ENCODE measurements at places on chromosomes 2 and 18. TPM values are rescaled to one million over a fixed set of nuclear protein-coding genes. Genes with fewer than 3 reads are reported as not detected.

The REEP1 gene
- total RNA-seq = 0.62 TPM

The PTCD3 gene
- total RNA-seq = 80.9 TPM

The EFHD1 gene
- 1.6 TPM for total RNA-seq

The ORMDL1 gene
- total RNA-seq = 60.7 TPM

The ASXL3 gene
- 7.2 TPM for total RNA-seq

The NEU2 gene
- not detected for total RNA-seq

The NEU4 gene
- total RNA-seq = 0.33 TPM

The CFAP65 gene
- total RNA-seq = 0.59 TPM

The ABCG8 gene
- total RNA-seq = not detected

The SMPD4 gene
- 65.6 TPM for total RNA-seq

DNA sequence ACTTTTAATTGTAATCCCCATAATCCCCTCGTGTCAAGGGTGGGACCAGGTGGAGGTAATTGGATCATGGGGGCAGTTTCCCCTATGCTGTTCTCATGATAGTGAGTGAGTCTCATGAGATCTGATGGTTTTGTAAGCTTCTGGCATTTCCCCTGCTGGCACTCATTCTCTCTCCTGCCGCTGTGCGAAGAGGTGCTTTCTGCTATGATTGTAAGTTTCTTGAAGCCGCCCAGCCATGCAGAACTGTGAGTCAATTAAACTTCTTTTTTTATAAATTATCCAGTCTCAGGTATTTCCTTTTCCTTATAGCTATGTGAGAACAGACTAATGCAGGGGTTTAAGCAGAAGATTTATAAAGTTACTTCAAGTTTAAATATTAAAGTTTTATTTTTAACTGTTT lies 655.2 kb downstream of the EPHA4 start:
- no peak for DNase-seq

DNA sequence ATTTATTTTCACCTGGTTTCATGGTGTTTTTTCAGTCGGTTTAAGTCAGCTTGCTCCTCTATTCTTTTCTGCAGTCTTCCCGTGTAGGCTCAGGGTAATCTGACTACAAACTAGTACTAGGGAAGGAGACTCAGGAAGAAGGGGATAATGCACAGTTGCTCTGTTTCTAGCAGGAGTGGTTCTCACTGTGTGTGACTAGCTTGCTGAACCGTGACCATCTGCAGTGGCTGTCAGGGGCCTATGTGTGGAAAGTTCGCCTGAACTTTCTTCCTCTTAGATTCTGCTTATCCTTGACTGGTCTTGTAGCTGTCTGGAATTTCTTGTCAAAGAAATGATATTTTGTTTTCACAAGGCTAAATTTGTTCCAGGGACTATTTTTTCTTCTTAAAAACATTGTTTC lies 46.3 kb upstream of the AQP4 start:
- DNase-seq = no peak

GRCh38 chr18:506801-507200 lies 6.3 kb upstream of the COLEC12 start:
- no peak for DNase-seq

DNA sequence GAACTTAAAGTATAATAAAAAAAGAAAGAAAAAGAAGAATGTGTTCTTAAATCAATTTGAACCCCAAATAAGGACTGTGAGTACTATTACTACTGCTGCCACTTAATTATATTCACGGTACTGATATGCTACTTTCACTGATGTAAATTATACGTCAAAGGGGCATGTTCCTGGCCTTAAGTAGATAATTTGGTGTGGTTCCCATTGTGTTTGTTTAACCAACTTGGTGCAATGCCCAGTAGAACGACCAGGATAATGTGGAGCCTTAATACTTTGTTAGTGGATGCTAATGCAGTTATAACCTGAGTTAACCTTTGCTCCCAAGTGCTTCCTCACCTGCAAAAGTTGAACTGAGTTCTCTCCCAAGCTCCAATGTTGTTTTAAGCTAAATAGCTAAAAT lies 142.0 kb downstream of the NR4A2 start:
- DNase-seq = no peak

DNA sequence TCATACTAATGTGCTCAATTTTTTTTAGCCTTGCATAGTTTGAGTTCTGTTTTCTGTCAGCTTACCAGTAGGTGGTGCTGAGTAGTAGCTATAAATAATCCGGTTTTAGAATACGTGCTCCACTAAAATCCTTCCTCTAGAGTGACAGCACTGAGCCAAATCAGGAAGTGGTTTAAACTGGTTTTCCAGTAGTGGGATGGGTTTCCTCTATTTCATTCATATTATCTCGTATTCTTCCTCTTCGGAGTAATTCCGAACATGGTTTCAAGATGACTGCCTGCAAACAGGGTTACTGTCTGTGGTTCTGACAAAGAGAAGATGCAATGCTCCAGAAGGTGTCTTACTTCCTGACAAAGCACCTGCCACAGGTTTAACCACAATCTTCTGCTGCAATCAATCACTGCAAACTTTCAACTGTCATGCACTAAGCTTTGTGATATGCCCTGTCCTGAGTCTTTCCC lies 496.9 kb upstream of the VRK2 start:
- no peak for DNase-seq

- no peak for DNase-seq
These were observed 893.5 kb downstream of the SUCLG1 start for GRCh38 chr2:83565626-83566025.

DNA sequence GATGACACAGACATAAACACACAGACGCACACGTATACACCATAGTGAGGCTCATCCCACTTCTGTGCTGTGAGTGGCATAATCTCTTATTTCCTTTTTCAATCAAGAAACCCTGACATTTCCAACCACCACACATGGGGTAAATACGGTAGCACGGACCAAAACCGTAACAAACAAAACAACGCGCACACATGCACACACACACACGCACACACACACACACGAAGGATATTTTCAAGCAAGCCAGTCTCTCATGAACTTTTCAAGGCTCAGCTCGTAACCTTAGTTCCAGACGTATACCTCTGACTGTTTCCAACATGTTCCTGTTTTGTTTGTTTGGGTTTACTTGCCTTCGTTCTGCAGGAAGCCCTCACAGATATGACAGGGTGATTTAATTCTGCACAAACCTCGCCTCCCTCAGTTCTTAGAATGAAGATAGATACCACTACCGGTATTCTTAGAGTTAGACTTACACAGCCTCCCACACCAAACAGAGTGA lies 119.8 kb downstream of the BCL2 start:
- no peak for DNase-seq

- no peak for DNase-seq
These were observed 216.2 kb downstream of the SETBP1 start for GRCh38 chr18:44896846-44897245.

DNA sequence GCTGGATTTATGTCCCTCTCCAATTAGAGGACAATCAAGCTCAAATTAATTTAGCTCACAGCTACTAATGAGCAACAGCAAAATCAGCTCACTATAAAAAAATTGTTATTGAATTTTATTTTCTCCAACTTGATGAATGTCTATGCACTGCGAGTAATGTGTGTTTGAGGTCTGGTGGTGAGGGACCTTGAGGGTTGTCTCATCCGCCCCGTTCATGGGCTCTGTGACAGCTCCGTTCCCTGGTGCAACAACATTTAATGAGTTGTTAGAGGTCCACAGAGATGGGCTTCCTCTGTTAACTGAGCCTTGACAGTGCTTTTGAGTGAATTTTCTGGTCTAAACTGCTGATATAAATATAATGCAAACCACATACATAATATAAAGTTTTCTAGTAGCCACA lies 101.7 kb downstream of the GPR39 start:
- no peak for DNase-seq

DNA sequence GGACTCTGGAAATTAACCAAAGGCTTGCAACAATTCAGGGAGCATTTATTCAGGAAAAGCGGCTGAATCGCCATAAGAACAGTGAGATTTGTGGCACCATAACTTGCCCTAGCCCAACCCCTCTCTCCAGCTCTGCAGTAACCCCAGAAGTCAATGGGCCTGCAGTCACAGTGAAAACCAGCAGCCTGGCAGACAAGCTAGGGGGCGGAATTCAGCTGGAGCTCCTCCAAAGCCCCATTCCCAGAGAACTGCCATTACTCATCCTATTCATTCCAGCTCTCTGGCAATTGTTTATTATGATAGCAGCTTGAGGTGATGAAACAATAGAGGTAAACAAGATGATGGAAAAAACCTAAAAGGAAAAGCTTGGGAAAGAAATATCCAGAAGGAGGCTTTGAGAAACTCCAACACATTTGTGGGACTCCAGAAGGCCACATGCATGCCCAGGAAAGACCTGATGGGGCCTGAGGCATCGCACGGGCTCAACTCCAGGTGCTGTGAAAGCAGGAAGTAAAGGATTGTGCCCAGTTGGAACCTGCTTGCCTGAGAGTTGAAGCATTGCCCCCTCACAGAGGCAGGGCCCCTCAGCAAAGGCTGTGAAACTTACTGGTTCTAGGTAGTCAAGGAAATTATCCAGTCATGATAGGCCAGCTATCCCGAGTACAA lies 126.7 kb downstream of the TWIST2 start:
- no peak for DNase-seq

GRCh38 chr2:69073928-69074570 lies 61.1 kb downstream of the ANTXR1 start:
- no peak for DNase-seq

GRCh38 chr2:203690441-203691047 lies 15.9 kb upstream of the CD28 start:
- DNase-seq = no peak

DNA sequence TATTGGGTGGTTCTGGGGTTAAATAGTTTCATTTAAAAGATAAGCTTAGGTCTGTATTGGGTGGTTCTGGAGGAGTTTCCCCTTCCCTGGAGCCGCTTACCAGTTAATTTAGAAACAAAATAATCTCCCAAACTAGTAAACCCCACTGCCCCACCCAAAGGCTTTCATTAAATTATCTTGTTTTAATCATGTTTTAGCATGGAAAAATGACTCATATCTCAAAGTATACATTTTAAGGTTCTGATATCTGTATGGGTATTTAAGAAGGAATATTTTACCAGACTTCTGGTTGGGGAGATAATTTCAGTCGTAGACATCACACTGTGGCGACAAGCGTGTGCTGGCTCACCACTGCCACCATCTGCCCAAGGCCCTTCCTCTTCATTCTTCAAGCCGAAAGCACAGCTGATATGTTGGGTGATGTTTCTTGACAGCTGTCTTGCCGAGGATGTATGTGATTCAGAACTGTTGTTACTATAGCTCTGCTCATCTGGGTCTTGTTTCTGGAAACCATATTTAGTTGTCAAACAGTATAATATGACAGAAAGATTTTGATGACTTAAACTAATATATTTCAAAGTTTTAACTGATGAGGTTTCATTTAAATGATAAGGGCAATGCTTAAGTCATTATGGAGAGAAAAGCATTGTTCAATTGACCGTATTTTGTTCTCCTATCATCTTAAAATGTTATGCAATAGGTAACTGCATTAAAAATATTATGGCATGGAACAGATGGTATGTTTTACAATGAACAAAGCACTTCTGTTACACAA lies 5.1 kb downstream of the FIGLA start:
- DNase-seq = peak; percentile 40

- DNase-seq = no peak
These were observed 34.5 kb upstream of the L3MBTL4 start for GRCh38 chr18:6449213-6449612.

- DNase-seq = no peak
These were observed 3.9 kb downstream of the TFCP2L1 start for GRCh38 chr2:121281107-121281506.

DNA sequence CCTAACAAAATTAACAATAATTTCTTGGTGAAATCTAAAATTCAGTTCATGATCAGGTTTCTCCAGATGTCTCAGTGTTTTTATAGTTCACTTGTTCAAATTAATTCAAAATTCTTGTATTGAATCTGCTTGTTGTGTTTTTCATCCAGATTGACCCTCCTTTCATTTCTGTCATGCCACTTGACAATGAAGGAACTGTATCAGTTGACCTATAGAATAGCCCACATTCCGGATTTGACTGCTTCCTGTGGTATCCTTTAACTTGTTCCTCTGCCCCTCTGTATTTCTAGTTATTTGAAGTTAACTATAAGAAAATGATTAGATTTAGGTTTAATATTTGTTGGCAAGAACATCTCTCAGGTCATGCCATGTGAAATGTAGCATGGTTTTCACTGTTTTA lies 53.3 kb downstream of the TWSG1 start:
- DNase-seq = no peak

DNA sequence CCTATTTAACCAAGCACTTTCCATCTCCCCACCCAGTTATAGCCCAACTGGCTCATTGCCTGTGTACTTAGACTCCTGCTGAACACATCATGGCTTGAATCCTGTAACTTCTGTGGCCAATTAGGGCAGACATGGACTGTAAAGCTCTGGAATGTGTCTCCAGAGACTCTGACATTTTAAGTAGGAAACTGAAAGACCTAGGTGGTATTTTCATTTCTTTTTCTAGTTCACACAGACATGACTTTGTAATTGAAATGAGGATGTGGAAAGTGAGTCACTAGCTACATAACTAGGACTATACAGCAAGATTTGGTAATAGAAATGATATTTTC lies 12.2 kb downstream of the DOK1 start:
- no peak for DNase-seq

Data from endothelial cell (in vitro differentiated cells).